ENCODE measurements at places on chromosomes 1 and 21.

DNA sequence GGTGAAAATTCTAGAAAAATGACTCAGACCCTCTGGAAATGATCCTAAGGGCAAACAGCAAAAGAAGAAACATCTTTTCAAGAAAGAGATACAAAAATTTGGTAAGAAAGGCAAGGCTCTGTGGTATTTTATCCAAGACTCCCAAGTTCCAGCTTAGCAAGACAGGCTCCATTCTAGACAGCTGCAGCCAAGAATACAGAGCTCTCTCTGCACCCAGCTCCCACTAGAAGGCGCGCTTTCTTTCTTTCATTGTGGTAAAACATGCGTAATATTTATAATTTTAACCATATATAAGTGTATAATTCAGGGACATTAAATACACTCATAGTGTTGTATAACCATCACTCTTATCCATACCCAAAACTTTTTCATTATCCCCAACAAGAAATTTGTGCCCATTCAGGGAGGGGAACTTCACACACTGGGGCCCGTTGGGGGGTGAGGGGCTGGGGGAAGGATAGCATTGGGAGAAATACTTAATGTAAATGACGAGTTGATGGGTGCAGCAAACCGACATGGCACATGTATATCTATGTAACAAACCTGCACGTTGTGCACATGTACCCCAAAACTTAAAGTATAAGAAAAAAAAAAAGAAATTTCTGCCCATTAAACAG is 2.2 kb upstream of the HFM1 start:
- no peak for DNase-seq

DNA sequence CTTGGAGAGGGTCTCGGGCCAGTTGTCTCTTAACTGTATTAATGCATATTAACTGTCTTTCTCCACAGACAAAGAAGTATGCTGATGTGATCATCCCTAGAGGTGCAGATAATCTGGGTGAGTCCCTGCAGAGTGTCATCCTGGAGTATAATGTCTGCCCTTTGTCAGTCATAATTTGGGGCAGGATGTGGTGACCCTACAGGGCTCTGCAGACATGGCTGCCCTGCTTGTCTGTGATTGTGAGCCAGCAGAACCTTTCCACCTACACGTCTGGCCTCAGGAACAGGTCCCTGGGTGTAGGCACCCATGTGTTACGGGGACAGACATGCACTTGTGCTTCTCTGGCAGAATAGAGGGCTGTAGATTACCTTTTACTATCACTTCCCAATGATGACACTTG is 78.4 kb downstream of the UCK2 start:
- no peak for DNase-seq

- no peak for DNase-seq
Observed at GRCh38 chr1:40936931-40937339, 42.6 kb upstream of the CTPS1 start.

GRCh38 chr21:37670883-37671282 is 245.4 kb downstream of the KCNJ6 start:
- no peak for DNase-seq

- DNase-seq: no peak
Observed at GRCh38 chr1:3000214-3000613, 21.1 kb upstream of the ACTRT2 start.

GRCh38 chr21:16777041-16777720 is 735.7 kb upstream of the CXADR start:
- DNase-seq: no peak

GRCh38 chr1:160148121-160148520 is 3.3 kb upstream of the ATP1A4 start:
- no peak for DNase-seq

GRCh38 chr1:153058154-153058553 is 842 bp upstream of the SPRR2A start:
- no peak for DNase-seq
